ENCODE measurements at places on chromosomes 13 and 19.

DNA sequence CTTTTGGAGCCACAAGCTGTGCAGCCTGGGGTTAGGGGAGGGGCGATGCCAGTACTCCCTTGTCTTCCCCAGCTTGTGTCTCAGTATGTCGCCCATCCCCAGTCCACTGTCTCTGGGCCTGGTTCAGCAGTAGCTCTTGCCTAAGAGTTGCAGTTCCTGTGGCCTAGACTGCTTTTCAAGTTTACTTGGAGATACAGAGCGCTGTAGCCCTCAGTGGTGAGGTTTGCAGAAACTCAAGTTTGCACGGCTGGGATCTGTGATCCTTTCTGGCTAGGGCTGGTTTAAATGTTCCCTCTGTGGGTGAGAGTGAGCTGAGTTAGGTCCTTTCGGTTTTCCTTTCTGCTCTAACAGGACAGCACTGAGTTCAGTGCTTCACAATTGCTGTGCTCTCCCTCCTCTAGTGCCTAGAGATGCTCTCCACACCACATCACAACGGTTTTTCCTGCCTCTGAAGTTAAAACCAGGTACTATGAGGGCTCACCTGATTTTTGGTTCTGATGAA lies 360.6 kb upstream of the TMTC4 start:
- no peak for DNase-seq

DNA sequence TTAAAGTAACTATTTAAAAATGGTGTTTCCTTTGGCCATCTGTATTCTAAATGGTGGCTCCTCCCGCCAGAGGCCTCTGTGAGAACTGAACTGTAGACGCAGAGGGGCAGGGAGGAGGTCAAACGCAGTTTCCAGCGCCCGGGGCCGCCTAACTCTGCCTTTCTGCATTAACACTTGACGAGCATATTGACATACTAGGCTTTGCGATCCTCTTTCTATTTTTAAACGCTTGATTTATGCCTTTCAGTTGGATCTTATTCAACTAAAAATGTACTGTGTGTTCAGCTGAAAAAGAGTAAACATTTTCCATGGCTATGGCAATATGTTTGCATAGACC lies 74.7 kb downstream of the SPACA7 start:
- DNase-seq: no peak

GRCh38 chr13:99968521-99969452 lies 2.8 kb downstream of the ZIC5 start:
- DNase-seq: peak; percentile 61

GRCh38 chr19:44740351-44740824 lies 8.1 kb upstream of the BCL3 start:
- no peak for DNase-seq

DNA sequence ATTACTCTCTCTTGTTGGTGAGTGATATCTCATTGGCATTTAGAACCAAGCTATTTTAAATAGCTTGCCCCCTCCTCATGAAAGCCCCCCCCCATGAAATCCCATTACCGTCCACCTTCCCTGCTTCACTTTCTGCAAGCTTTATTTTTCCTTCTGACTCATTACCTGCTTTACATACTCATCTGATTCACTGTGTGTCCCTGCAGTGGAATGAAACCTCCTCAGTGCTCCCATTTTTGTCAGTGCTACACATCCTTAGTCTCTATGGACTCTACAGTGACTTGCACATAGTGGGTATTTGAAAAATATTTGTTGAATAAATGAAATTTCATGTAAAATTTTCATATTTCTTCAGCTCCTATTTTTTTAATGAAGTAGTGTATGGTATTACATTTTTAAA lies 62.3 kb downstream of the DOCK9 start:
- DNase-seq: no peak

DNA sequence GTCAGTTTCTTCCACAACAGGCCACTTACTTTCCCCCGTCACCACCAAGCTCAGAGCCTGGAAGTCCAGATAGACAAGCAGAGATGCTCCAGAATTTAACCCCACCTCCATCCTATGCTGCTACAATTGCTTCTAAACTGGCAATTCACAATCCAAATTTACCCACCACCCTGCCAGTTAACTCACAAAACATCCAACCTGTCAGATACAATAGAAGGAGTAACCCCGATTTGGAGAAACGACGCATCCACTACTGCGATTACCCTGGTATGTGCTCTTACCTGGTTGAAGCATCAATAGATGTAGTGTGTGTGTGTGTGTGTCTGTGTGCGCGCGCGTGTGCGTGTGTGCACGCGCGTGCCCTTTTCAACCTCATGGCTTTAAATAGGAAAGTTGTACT lies 3.7 kb downstream of the KLF5 start:
- DNase-seq: no peak

GRCh38 chr19:35493971-35494370 lies 3.7 kb upstream of the KRTDAP start:
- no peak for DNase-seq

GRCh38 chr13:92187378-92187989 lies 789.1 kb downstream of the GPC5 start:
- DNase-seq: peak; percentile 73

GRCh38 chr13:63516124-63516523 lies 2100.5 kb upstream of the PCDH20 start:
- DNase-seq: peak; percentile 28

All from choroid plexus epithelial cell (primary cell).